Stimulated activated CD8-positive, alpha-beta memory T cell treated with anti-CD3 and anti-CD28 coated beads, Interleukin-12 subunit alpha, Interleukin-12 subunit beta, amount 100 ng/mL, for 4 hours (primary cell): ENCODE measurements at places on chromosomes 13 and 19.

GRCh38 chr13:30466841-30467252, 1.1 kb upstream of the HMGB1 start:
- DNase-seq: no peak

- DNase-seq: no peak
Observed at GRCh38 chr13:19834704-19835103, 28.7 kb downstream of the ZMYM5 start.

GRCh38 chr19:48635263-48635965, 1.8 kb downstream of the DBP start:
- peak; percentile 66 for DNase-seq

DNA sequence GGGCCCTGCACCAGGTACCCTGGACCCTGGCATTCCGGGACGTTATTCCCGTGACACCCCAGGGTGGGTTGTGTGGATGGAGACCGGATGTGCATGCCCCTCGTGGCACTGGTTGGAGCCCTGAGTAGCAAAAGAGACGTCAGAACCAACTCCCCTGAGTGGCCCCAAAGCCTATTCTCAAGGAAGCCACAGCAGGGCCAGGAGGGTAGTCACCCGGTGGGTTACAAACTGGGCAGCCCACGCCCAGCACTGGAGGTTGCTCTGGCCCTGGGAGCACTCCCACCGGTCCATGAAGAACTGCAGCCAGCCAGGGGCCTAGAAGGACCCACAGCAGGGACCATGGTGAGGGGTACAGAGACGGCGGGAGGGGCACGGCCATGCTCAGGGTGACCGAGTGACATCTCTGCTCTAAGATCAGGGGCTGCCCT, 7.5 kb downstream of the KLF16 start:
- no peak for DNase-seq

DNA sequence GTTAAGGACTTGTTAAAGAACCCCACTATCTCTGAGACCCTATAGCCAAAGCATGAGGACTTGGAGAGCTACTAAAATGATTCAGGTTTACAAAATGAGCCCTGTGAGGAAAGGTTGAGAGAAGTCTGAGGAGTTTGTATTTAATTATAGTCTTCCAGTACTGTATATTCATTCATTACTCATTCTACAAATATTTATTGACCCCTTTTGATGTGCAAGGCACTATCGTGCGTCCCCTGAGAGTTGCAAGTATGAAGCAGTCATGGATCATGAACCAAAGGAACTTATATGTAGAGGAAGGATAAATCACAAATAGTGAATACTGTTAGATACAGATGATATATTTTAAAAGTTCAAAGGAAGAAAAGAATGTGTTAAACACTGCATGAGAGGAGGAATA, 84.4 kb downstream of the DNAJC15 start:
- no peak for DNase-seq

DNA sequence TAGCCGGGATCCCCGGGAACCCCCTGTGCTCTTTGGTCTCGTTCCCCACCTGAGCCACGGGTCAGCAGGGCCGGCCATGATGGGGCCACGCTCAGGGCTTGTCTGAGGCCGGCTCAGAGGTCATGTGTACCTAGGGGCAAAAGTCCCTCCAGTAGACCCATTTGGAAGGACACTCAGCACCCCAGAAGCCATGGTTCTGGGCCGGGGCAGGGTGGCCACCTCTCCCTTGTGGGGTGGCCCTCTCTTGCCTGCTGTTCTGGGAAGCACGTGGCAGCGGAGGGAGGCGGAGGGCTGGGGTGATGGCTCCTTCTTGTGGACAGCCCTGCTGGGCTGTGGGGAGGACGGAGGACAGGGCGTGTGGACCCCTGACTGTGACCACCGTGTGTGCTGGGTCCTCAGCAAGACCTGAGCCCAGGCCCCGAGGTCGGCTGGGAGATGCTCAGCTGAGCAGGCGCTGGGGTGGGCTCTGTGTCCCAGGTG, 6.4 kb upstream of the PEAK3 start:
- DNase-seq: no peak

- DNase-seq: peak; percentile 22
Observed at GRCh38 chr19:29263305-29264135, 50.6 kb upstream of the UQCRFS1 start.

DNA sequence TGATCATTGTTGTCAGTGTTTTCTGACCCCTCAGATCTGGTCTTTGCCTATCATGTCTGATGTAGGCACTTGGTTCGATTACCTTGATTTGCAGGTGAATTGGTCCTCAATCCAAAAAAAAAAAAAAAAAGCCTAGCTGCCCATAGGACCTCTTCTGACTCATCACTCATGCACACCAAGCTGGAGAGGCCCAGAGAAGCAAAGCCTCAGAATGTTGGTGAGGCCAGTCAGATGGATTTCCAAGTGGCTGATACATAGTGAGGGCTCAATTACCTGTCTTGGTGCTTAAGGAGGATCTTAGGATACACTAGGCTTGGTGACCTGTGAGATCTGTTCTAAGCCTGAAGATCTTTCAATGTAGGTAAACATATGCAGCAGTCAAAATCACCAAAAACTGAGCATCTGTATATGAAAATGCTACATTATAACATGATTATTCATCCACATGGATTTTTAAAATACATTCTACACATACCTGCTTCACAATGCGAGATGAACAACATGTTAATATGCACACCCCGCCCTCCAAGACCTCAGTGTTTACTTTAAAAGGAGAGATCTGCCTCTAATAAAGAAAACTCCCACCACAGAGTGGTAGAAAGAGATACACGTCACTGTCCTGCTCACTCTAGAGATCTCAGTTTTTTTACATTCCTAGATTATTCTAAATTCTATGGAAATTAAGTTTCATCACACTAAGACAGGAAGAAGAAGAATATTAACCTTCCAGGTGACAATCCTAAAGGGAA, 79.9 kb upstream of the RAP2A start:
- DNase-seq: no peak

DNA sequence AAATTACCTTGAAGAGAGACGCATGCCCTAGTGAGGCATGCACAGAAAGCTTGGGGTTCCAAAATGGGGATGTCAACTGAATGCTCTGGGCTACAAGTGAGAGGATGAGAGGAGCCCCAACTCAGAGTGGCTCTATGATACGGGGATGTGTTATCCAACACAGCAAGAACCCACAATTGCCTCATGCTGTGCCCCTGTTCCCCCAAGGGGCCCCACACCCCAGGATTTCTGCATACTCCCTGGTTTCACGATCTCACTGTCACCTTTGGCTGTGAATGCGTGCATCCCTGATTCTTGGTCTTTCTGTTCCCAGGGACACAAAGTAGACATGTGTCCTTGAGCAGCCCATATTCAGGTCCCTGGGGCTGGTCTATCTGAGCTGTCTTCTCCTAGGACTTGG, 29.3 kb downstream of the WDR88 start:
- no peak for DNase-seq

DNA sequence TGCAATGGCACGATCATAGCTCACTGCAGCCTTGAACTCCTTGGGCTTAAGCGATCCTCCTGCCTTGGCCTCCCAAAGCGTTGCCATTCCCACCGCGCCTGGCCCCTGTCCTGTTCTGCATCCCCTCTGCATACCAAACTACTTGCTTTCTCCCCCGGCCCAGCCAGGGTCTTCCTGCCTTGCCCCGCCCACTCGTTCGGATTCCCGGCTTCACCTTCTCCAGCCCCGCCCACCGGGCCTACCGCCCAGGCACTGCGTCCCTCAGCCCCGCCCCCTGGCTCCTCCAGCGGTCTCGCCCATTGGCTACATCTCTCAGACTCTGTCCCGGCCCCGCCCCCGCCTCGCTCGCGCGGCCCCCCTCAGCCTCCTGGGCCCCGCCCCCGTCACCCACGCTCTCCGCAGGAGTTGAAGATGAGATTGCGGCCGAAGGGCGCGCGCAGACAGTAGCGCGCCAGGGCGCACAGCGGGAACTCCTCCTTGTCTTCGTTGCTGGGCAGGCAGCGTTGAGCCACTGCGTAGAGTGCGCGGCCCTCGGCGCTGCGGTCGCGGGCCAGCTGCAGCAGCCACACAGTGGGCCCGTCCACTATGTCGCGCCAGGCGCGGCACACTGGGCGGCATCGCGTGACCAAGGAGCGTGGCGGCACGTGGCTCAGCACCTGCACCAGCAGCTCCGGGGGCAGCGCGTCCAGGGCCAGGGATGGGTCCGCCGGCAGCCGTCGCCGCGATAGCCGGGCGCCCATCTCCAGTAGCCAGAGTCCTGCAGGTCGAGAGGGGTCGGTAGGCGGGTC, 19.0 kb downstream of the MRPS12 start:
- DNase-seq: peak; percentile 72

- DNase-seq: no peak
Observed at GRCh38 chr13:30113983-30114570, 193.3 kb downstream of the KATNAL1 start.

GRCh38 chr19:33311326-33311682, 9.0 kb upstream of the CEBPA start:
- no peak for DNase-seq

GRCh38 chr19:45040059-45040771, 1.4 kb downstream of the CLASRP start:
- DNase-seq: no peak

DNA sequence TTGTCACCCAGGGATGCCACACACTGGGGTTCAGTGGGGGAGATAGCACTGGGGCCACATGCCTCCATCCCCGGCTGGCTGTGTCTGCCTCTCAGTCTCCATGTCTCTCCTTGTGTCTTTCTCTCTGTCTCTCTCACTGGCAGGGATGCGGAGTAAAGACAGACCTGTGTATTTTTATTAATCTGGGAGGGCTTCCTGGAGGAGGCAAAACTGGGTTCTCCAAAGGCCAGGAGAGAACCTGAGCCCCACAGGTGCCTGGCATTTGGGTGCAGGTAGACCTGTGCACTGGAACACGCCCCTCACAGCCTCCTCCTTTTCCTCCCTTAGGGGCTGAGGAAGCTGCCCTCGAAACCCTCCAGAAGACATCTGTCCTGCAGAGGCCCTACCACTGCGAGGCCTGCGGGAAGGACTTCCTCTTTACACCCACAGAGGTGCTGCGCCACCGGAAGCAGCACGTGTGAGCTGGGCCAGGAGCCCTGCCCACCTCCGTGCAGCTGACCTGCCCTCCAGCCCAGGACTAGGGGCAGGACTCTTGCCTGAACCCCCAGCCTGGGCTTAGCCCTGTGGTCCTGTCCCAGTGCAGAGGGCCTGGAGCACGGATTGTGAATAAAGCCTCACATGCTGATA, 32.7 kb downstream of the DHX34 start:
- peak; percentile 19 for DNase-seq

DNA sequence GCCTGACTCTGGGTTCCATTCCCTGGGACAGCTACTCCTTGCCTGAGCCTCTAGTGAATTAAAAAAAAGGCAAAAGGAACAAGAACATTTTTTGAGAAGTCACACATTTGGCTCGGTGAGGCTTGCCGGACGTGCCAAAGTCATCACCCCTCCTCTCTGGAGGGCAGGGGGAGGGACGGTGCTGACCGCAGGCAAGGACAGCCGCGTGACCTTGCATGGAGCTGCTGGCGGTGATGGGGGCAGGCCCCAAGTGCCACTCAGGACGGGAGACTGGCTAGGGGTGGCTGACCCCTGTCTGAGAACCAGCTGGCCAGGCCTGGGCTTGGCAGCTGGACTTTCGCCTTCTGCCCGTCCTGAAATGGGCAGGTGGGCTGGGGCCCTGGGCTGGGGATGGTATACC, 26.4 kb downstream of the MAP2K2 start:
- no peak for DNase-seq

GRCh38 chr19:55598719-55599467, 424 bp downstream of the FIZ1 start:
- peak; percentile 83 for DNase-seq

- no peak for DNase-seq
Observed at GRCh38 chr13:25204863-25205262, 32.8 kb upstream of the AMER2 start.

- no peak for DNase-seq
Observed at GRCh38 chr19:50880241-50880640, 7.0 kb downstream of the KLK2 start.

DNA sequence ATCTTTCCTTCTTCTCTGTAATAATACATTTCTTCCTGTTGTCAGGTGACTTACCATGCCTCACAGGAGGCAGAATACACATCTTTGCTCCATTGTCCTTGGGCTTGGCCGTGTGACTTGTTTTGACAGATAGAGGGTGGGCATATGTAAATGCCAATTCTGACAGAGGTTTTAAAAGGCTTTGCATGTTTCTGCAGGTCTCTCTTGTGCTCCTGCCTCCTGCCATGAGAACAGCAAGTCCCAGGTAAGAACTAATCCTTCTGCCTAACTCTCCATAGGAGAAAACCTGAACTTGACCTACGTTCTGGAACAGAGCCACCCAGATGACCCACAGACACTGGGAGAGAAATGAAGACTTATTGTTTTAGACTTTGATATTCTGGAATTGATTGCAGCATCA, 88.7 kb upstream of the TNFSF11 start:
- DNase-seq: no peak

GRCh38 chr13:24610956-24611355, 69.3 kb upstream of the ATP12A start:
- DNase-seq: no peak

- no peak for DNase-seq
Observed at GRCh38 chr19:2167896-2168618, 4.3 kb downstream of the DOT1L start.

GRCh38 chr13:103859952-103860351, 793.7 kb upstream of the SLC10A2 start:
- no peak for DNase-seq

DNA sequence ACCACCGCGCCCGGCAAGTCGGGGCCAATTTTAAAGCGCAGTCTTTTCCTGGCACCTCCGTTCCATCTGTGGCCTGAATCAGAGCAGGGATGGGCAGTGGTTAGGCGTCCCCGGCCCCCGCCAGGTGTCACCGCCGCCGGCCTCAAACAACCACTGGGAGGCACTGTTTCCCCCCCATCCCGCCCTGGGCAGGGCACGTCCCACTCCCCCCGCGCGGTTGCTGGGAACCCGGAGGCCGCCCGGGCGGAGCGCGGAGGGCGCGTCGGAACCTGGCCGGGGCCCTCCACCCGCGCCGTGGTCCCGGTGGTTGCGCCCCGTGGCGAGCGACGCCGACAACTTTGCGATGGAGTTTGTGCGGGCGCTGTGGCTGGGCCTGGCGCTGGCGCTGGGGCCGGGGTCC, at the start of gene GRIN3B:
Gene GRIN3B (plus strand): TSS at position 325 of the 400 bp plus-strand sequence. CDS start 19 bp downstream, at position 344.
- peak; percentile 36 for DNase-seq

DNA sequence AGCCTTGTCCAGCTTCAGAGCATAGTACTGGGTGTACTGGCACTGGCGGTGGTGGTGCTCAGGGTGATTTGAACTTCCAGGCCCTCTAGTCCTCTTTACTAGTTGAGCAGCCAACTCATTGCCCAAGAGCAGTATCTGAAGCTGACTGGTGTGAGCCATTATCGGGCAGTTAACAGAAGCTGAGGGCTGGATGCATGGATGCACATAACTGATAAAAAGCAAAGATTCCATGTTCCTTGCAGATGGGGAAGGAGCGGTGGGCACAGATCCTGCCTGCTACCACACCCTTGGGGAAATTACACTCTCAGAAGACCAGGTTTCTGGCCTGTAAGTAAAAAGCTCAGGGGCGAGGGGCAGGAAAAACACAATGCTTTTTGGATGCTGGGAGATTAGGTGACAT, 499.4 kb upstream of the ARGLU1 start:
- DNase-seq: no peak

DNA sequence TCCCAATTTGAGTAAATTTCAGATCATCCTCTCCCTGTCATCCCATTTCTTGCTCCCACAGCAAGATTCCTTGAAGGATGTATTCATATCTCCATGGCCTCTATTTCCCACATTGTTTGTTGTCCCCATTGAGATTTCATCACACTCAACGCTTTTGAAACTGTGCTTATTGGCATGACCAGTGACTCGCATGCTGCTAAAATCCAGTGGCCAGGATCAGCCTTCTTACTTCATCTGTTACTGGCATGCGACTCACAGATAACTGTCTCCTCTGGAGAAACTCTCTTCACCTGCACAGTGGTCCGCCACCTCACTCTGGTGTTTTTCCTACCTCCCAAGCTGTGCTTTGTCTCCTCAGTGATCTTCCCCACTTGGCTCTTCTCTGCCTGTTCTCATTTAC, 95.8 kb downstream of the WASF3 start:
- no peak for DNase-seq
